Activated CD4-positive, alpha-beta T cell treated with anti-CD3 and anti-CD28 coated beads, Interleukin-2, amount 50 U/mL, for 1 hour (primary cell): ENCODE measurements at places on chromosomes 11 and 22.

DNA sequence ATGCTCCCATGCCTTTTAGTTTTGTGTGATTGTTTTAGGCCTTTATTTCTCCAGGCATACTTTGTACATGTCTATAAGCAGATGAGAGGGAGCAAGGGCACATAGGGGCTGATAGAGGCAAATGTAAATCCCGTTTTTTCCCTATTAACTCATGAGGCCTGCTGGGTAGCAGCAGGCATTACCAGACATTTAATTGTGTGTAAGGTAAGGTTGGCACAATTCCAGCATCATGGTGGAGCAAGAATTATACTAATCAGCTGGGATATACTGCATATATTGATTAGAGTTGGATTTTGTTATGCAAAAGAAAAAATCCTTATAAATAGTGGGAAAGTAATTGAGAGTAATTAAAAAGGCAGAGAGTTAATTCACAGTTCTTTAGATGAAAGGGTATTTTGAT is 12.2 kb downstream of the FAT3 start:
- DNase-seq: no peak

DNA sequence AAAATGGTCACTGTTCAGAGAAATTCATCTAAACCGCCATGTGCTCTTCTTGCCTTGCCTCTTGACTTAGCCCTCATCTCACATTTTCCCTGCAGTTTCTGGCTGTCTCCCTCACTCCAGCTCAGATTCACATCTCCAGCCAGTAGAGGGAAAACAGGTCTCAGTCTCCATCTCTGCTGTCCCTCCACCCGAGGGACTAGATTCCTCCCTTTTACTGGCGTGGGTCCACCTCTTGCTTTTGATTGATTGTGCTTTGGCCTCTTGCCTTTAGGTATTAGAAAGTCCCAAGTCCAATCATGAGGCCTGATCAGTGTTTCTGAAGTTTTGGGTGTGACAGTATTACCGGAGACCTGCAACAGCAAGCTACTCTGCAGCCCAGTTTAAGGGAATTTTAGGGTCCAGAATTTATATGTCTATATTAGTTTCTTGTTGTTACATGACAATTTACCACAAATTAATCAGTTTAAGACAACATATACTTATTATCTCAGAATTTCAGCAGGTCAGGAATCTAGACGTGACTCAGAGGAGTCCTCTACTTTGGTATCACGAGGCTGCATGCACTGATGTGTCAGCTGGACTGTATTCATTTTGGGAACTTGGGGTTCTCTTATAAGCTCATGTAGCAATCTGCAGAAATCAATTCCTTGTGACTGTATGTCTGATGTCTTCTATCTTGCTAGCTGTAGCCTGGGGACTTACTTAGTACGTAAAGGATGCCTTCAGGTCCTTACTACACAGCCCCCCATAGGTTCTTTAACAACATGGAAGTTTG is 805.2 kb upstream of the CCDC90B start:
- DNase-seq: no peak

- peak; percentile 8 for DNase-seq
Measured at GRCh38 chr22:50399751-50400331, 56.7 kb downstream of the PPP6R2 start.

DNA sequence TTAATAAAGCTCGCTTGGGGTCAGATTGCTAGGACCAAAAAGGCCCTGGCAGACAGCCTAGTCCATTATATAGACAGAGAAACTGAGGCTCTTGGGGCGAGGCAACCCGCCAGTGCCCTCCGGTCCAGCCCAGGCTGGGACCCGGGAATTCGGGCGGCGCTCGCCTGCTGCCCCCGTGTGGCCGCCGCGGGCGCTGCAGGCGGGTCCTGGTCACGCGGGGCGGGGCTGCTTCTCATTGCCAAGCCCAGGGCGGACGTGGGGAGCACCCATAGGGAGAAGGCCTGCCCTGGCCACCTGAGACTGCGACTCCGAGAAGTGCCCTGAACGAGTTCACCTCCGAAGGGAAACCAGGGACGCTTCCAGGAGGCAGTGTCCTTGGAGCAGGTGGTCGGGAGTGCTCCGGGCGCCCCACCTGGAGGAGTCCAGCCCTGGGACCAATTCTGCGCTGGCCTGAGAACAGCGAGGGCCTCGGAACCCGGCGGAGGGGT is 36.0 kb upstream of the CSNK1E start:
- DNase-seq: peak; percentile 66

DNA sequence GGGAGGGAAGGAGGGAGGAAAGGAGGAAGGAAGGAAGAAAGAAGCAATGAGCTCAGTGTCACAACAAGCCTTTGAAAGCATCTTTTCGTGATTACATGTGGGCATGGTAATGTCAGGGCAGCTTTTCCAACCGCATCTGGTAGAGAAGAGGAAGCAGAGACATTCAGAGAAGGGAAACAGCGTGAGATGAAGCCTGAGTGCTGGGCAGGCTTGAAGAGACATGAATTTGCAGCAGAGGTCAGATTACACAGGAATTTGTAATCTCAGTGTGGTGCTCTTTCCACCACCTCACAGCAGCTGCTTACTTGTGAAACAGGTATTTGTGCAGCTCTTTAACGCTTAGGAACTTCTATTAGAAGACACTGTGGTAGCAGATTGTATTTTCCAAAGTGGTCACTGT is 289.5 kb upstream of the C11orf87 start:
- no peak for DNase-seq

GRCh38 chr11:102527684-102528083 is 2.9 kb downstream of the MMP7 start:
- no peak for DNase-seq
